Thoracic aorta (tissue), 2 donors: ENCODE measurements at places on chromosomes 11 and 22. TPM values are rescaled to one million over a fixed set of nuclear protein-coding genes. Genes with fewer than 3 reads are reported as not detected.

GRCh38 chr11:78054971-78055370 lies 8.7 kb upstream of the THRSP start:
- no peak for DNase-seq

The RNF214 gene
- 14.6 TPM for total RNA-seq

- DNase-seq, result no peak
Measured at GRCh38 chr22:24186892-24187670, 5.8 kb downstream of the SUSD2 start.

The CARNS1 gene
- total RNA-seq, result 7.9 TPM

- no peak for DNase-seq
Measured at GRCh38 chr11:17258670-17259069, 17.9 kb upstream of the NUCB2 start.

The BACE1 gene
- 67.3 TPM for total RNA-seq

DNA sequence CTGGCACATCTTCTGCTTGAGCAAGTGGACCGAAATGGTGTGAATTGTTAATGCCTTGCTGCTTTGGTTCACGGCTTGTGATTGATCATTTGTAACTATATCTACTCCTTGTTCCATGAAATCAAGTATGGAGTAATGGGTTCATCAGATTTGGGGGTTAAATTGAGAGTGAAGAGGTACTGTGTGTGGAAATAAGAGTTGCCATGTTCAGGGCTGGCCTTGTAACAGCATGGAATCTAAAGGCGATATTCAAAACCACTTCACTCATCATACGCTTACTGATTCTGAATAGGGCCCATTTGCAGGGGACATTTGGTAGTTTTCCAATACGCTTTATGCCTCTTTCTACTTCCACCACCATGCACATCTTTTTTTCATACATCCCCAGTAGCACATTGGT lies 122.2 kb downstream of the DCDC1 start:
- DNase-seq, result no peak

DNA sequence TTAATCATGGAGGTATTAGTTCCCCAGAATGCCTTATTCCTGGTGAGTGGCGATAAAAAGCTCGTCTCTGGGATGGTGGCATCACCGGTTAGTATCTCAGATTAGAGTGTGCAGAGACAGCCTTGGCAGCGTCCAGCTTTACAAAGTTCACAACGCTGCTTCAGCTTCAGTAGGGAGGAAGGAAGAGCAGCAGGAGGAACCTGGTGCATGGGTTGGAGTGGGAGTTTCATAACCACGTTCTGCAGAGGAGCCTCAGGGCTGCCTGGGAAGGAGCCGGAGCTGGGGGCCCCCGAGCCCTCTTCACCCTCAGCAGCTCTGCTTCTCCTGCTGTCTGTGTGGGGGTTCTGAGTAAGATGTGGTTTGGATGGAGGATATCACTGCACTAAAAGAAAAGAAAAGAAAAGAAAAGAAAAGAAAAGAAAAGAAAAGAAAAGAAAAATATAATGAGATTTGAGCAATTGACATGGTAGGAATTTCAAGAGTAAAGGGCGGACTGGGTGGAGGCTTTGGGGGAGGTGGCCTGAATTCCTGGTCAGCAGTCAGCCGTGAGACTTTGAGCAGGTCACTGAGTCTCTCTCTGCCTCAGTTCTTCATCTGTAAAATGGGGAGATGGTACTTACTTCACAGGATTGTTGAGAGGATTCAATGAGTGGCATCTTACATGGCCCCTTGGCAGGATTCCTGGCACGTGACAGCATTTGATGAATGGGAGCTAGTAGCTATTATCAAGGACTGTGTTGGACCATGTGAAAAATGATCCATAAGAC lies 6.5 kb downstream of the ASPHD2 start:
- DNase-seq, result no peak

GRCh38 chr11:103862094-103862801 lies 174.2 kb upstream of the DDI1 start:
- DNase-seq, result no peak

- DNase-seq, result no peak
Measured at GRCh38 chr22:17866621-17867020, 92.4 kb upstream of the BID start.

DNA sequence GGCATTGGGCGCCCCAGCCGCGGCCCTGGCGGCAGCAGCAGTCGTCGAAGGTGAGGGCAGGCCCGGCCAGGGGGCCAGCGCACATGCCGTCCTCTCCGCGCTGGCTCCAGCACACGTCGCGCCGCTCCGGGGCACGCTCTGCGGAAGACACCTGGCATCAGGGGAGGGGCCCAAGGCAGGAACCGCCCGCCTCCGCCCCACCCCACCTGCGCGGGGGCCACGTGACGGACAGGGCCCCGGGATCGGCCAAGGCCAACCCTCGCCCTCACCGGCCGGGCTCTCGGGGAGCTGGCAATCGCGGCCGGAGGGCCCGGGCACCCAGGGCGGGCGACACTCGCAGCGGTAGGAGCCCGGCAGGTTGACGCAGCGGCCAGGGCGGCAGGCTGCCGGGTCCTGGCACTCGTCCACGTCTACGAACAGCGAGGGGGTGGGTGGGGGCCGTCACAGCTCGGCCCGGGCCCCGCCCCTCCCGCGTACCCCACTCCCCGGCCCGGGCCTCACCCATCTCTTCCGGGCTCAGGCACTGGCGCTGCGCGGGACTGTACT lies 14.9 kb downstream of the SCYL1 start:
- DNase-seq, result no peak

The KIRREL3 gene
- not detected for total RNA-seq

GRCh38 chr22:37677493-37677974 lies 2.1 kb downstream of the LGALS1 start:
- no peak for DNase-seq

- DNase-seq, result no peak
Measured at GRCh38 chr11:94028436-94028835, 7.3 kb downstream of the HEPHL1 start.

DNA sequence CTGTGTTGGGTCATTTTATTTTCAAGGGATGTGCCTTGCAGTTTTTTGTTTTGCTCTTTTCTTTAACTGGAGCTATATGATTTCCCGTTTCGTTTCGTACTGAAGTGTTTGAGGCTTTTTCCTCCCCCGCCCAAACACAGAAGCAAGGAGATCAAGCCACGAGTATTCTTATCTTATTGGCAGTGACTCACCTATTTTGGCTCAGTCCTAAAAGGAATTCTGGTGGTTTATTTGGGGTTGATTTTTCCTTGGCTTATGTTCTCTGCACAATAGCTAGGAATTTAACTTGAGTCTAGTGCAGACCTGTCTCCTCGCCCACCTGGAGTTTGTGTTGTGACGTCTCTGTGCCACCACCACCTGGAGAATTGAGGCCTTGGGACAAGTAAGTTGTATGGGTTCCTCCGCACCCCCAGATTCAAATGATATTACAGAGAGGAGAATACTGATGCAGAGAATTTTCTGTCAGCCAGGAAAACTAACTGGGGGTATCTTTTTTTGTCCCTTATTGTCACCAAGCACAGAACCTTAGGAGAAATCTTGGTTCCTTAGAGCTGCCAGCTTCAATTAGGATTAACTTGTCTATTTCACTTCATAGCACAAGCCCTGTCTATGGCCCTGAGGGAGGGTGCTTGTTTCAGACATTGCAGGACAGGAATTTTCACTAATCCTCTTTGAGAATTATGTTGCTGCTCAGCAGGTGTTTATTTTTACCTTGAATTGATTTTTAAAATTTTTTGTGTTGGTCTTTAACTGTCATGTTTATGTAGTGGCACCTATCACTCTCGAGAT lies 90.4 kb upstream of the BIRC3 start:
- no peak for DNase-seq

The MS4A6E gene
- not detected for total RNA-seq

The TBX10 gene
- total RNA-seq, result not detected

DNA sequence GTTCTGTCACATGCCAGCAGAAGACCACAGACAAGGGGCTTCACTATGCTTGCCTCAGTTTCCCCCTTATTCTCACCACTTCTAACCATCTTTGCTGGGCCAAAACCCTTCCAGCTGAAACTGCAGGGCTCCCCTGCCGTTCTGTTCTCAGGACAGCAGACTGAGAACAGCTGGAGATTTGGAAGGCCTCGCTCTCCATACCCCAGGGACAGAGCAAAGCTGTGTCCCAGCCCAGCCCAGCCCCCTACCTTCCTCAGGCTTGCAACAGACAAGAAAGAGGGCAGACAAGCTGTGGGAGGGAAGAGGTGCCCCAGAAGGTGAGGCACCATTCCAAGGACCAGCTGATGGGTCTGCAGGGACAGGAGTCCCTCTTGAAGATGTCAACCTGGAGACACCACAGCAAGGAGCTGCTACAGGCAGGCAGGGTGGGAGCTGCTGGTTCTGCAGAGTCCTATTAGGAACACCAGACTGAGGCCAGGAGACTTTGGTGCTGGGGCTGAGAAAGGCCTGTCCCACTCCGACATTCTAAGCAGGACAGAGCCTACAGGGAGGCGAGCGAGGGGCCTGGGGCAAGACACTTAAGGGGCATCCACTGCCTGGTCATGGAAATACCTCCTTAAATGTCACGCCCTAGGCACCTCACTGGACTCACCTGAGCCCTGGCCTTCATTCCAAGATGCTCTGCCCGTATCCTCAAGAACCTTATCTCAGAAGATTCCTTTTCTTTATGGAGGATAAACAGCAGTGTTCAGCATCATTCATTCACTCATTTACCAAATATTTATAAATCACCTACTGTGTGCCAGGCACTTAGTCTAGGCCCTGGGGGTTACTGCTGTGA lies 6.9 kb downstream of the SCN2B start:
- no peak for DNase-seq

The OR51E2 gene
- total RNA-seq, result not detected

DNA sequence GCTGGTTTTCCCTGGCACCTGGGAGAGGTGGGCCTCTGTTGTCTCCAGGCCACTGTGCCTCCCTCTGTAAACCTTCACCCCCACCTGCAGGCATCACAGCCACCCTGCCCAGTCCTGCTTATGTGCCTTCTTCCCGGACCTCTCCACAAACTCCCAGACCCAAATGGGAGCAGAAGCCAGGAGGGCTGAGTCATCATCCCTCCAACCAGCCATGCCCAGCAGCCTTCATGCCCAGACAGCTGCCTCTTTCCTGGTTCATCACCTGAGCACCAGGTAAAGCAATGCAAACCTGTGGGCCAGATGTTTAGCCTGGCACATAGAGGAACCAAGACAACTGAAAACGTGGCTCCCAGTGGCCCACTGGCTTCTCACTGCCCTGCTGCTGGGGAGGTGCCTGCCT lies 2.1 kb upstream of the TMPRSS4 start:
- no peak for DNase-seq

The F2 gene
- not detected for total RNA-seq

- no peak for DNase-seq
Measured at GRCh38 chr22:44711690-44712555, 9.9 kb downstream of the PRR5 start.

GRCh38 chr22:41963453-41964111 lies 5.7 kb upstream of the SEPTIN3 start:
- DNase-seq, result no peak

GRCh38 chr11:9688716-9689511 lies 25.0 kb downstream of the SWAP70 start:
- DNase-seq, result no peak

DNA sequence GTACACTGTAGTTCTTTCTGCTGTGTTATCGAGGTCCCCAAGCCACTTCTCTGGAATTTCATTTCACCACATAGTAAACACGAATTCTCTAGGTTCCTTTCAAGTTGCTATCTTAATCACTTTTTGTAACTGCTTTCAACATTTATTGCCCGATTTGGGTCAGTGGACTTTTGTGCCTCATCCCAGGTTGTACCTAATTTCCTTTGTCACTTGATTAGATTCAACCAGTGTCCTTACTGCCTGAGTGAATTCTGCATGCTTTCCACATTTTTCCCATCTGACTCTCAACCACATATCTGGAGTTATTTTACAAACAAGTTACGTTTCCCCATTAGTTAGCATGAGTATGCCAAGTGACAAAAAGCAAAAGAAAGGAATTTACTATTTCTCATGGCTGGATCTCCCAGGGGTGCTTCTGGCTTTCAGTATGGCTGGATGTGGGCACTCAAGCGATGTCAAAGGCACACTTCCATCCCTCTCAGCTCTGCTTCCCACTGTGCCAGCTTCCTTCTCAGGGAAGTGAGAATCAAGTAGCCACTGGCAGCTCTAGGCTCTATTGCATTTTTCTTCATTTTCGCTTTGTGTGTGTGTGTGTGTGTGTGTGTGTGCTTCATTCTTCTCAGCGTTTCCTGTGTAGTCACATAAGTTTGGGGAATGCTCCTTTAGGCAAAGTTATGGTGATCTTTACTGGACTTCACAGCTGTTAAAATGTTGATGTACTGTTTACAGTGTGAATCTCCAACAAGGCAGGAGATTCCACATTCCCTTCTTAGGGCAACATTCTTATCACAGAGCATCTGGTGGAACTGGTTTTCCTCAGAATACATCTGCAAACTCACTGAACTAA lies 128.9 kb downstream of the DBX1 start:
- no peak for DNase-seq

DNA sequence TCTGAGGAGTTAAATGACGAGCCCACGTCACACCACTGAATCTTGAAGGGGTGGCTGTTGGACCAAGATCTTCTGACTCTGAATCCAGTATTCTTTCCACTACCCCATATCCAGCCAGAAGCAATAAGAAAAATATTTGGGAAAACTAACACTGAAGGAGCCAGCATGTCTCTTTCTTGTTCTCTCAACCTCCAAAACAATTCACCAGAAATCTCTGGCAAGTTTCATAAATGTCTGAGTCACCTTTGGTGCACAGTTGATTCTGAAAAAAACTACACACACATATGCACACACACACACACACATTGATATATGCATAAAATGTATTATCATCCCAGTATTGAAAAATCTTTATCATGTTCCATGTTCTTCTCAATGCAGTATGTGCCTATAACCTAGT lies 104.3 kb upstream of the BLID start:
- DNase-seq, result no peak

GRCh38 chr11:20926799-20927540 lies 257.6 kb downstream of the NELL1 start:
- DNase-seq, result no peak

The TYMP gene
- total RNA-seq, result 90.4 TPM

- DNase-seq, result no peak
Measured at GRCh38 chr11:1348796-1349326, 39.4 kb upstream of the TOLLIP start.

DNA sequence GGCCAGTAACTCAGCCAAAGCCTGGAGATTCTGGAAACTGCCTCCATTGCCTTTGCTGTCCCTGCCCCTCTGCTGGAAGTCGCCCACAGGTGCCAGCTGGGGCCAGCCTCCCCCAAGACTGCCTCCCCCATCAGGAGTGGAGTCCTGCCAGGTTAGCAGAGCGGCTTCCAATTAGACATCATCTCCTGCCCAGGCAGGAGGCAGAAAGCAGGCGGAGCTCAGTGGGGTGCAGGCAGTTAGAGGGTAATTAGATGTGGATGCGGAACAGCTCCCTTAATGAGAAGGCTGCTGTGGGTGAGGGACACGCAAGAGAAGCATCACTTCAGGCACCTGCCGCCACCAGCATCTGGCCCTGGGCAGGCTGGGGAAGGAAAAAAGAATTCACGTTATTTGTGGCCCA lies 90.9 kb upstream of the TP53I11 start:
- DNase-seq, result no peak

The PKNOX2 gene
- 9.2 TPM for total RNA-seq
